Endodermal cell (in vitro differentiated cells): ENCODE measurements at places on chromosomes 16 and 17. TPM values are rescaled to one million over a fixed set of nuclear protein-coding genes. Genes with fewer than 3 reads are reported as not detected.

C1QTNF1 gene
- 13.3 and 16.0 TPM in 2 replicates for total RNA-seq

TCAP gene
- total RNA-seq, result 1.3 and 1.5 TPM in 2 replicates

SEPTIN12 gene
- 0.34 to 0.73 TPM in 2 of 3 replicates, not detected in the other for total RNA-seq

SCIMP gene
- total RNA-seq, result not detected in 2 replicates

MLKL gene
- 0.15 to 0.22 TPM in 2 of 3 replicates, not detected in the other for total RNA-seq

HLF gene
- total RNA-seq, result not detected in 3 replicates

OR4D1 gene
- 0.08 to 0.22 TPM (median 0.14 TPM) in 3 replicates for total RNA-seq

PYY gene
- 0.99 to 1.7 TPM (median 1.3 TPM) in 3 replicates for total RNA-seq

TBC1D3I gene
- 0.33 to 0.95 TPM in 2 of 3 replicates, not detected in the other for total RNA-seq

DNA sequence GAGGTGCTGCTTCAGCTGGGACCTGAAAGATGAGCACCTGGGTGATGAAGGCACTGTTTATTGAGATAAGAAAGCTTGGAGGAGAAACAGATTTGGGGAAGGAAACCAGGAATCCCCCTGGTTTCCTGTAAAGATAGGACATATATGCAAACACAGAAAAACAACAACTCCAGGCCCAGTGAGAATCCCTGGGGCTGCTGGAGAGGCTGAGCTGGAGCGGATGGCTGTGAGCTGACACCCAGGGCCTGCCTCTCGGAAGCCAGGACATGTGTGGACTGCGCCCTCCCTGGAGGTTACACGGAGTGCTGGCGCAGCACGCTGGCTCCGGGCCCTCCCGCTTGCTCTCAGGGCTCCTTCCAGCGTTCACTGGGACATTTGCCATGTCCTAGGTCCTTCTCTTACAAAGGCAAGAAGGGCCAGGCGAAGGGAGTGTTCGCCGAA is 57.5 kb downstream of the CYB5B start:
- peak; percentile 67 for DNase-seq

DNA sequence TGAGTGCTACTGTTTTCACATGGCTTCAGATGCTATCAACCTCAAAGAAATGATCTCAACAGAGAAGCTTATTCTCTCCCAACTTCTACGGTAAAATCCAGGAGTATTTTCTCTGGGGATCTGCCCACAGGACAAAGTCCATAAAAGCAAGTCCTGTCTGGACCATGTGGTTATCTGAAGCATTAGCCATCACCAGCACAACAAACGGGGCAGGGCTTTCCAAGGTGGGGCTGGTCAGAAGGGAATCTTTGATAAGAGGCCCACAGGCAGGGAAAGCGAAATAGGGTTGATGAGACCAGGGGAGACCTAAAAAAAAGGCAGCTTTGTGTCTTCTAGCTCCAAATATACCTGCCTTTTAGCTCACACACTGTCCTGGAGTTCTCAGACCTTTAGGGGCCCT is 38.7 kb upstream of the CACNG3 start:
- no peak for DNase-seq

DNA sequence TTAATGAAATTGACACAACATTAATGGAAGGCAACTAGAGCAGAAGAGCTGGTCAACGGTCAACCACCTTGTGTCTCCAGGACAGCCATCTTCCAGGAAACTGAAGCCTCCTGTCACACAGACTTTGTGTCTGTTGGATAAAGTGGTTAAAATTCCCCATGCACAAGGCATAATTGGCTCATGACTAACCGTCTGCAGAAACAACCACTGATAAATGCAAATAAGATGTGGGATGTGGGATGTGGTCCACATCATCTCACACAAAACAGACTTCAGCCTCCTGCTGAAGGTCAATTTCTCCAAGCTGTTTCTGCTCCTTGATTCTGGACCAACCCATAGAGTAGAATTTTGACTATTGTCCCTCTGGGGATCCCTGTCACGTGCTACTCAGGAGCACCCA is 26.9 kb upstream of the XYLT1 start:
- DNase-seq, result no peak

DNA sequence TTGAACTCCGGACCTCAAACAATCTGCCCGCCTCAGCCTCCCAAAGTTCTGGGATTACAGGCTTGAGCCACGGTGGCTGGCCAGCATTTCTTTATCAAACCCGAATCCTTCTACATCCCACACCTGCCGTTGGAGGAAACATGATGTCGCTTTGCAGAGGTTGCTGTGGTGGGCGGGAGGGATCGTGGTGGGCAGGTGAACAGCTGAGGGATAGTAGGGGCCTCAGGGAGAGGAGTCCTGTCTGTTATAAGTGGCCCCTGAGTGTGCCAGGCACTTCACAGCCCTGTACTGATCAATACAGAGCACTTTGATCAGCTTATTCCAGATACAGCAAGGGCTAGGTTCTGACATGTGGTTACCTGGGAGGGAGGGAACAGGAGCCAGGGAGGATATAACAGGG is 76.5 kb downstream of the CYLD start:
- no peak for DNase-seq

DNA sequence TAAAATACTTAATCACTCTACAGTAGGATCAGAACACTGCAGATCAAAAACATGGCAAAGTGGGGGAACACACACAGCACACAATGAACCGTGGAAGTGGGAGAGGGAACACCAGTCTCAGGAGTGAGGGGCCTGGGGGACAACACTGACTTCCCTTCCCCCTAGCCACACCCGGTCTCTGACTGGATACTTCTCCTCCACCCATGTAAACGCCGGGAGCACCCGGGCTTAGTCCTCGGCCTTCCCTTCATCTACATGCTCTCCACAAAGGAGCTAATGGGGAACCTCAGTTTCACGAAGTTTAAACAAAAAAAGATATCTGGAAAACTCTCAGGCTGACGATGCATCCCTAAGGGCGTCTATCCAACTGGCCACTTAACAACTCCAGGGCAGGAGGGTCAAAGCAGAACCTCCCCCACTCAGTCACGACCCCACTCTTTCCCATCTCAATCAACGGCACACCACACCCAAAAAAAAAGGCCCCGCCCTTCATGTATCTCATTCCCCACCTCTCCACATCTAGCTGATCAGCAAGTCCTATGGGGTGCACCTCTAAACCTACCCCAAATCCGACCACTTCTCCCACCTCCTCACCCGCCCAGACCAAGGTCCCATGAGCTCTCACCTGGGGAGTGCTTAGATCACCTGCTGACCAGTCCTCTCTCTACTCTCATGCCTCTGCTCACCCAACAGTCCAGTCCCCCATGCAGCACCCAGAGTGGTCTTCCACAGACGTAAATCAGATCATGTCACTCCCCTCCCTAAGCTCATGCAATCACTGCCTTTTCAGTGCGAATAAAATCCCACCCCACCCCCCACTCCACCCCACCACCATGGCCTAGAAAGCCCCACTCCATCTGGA is 7.4 kb downstream of the ZDHHC7 start:
- DNase-seq, result no peak

GRCh38 chr16:27111486-27111885 is 44.8 kb downstream of the C16orf82 start:
- no peak for DNase-seq

- no peak for DNase-seq
Observed at GRCh38 chr17:58312829-58313228, 15.8 kb downstream of the TSPOAP1 start.

GRCh38 chr16:83900571-83900970 is 1.7 kb downstream of the MLYCD start:
- no peak for DNase-seq

DNA sequence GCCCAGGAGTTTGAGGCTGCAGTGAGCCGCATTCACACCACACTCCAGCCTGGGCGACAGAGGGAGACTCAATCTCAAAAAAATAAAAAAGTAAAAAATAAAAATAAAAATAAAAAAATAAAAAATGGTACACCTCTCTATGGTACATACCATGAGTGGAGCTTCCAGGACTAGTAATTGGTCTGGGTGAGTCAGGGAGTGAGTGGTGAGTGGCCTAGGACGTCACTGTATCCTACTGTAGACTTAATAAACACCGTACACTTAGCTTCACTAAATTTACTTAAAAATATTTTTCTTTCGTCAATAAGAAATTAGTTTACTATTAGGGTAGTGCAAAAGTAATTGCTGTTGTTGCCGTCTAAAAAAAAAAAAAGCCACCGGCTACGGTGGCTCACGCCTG is 9.0 kb downstream of the CDH5 start:
- DNase-seq, result no peak

GRCh38 chr16:31880322-31880979 is 6.8 kb downstream of the ZNF267 start:
- DNase-seq, result no peak

GRCh38 chr17:81534157-81535006 is 6.2 kb downstream of the FSCN2 start:
- DNase-seq, result no peak

DNA sequence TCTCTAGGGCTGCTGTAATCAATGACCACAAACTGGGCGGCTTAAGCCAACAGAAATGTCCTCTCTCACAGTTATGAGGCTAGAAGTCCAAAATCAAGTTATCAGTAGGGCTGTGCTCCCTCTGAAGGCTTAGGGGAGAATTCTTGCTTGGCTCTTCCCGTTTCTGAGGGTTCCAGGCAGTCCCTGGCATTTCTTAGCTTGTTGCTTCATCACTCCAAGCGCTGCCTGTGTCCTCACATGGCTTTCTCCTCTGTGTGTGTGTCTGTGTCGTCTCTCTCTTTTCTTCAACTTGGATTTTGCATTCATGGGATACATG is 13.7 kb upstream of the CDC42EP4 start:
- no peak for DNase-seq

DNA sequence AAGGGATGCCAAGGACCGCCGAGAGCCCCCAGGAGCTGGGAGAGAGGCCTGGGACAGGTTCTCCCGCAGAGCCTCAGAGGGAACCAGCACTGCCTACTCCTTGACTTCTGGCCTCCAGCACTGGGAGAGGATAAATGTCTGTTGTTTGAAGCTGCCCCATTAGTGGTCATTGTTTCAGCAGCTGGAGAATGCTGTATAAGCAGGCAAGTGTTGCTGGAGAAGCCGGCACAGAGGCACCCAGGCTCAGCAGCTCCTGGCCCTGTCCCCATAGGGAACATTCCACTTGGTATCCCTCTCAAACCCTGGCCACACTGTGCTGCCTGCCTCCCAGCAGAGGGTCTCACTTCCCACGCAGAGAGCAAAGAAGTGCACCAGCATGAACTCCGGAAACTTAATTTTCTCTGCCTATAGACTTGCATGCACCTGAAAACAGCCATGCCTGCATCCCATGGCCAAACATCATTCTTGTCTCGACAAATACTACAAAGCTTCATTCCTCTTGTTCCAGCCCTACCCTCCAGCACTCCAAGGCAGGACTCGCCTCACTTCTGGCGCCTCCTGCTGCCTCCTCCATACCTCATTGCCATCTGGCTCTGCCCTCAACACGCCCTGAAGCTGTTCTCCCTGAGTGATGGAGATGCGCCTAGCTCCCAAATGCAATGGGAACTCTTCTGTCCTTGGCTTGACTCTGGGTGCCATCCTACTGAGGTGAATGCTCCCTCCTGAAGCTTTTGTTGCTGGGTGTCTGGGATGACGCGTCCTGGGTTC is 88.1 kb downstream of the DNAH17 start:
- peak; percentile 70 for DNase-seq

DNA sequence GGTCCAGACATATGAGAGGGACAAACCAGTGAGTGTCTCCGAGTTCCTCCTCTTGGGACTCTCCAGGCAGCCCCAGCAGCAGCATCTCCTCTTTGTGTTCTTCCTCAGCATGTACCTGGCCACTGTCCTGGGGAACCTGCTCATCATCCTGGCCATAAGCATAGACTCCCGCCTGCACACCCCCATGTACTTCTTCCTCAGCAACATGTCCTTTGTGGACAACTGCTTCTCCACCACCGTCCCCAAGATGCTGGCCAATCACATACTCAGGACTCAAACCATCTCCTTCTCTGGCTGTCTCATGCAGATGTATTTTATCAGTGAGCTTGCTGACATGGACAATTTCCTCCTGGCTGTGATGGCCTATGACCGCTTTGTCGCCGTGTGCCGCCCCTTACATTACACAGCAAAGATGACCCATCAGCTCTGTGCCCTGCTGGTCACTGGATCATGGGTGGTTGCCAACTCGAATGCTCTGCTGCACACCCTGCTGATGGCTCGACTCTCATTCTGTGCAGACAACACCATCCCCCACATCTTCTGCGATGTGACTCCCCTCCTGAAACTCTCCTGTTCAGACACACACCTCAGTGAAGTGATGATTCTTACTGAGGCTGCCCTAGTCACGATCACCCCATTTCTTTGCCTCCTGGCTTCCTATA is 19.2 kb downstream of the ZNF200 start:
- no peak for DNase-seq

- DNase-seq, result no peak
Observed at GRCh38 chr17:78401891-78402290, 23.4 kb downstream of the PGS1 start.

- no peak for DNase-seq
Observed at GRCh38 chr16:51175081-51175480, 24.0 kb upstream of the SALL1 start.

DNA sequence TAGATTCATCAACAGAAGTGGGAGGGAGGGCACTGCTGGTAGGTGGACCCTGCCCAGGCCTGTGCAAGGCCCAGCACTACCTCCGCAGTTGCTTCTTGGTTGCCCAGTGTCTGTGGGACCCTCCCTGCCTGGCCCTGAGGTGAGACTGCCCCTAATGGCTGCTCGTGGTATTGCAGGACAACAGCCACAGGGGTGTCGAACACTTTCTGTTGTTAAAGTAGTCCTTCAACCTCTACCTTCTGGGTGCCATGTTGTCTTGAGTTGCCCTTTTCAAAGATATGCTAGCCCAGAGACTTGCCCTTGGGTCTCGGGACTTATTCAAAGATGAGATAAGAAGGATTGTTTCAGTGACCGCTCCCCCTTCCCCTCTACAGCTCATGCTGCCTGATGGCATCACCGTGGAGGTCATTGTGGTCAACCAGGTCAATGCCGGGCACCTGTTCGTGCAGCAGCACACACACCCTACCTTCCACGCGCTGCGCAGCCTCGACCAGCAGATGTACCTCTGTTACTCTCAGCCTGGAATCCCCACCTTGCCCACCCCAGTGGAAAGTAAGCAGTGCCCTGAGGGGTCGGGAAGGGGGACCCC is 29.1 kb downstream of the AKAP1 start:
- DNase-seq, result peak; percentile 97
